ENCODE measurements at places on chromosomes 6 and 20.

DNA sequence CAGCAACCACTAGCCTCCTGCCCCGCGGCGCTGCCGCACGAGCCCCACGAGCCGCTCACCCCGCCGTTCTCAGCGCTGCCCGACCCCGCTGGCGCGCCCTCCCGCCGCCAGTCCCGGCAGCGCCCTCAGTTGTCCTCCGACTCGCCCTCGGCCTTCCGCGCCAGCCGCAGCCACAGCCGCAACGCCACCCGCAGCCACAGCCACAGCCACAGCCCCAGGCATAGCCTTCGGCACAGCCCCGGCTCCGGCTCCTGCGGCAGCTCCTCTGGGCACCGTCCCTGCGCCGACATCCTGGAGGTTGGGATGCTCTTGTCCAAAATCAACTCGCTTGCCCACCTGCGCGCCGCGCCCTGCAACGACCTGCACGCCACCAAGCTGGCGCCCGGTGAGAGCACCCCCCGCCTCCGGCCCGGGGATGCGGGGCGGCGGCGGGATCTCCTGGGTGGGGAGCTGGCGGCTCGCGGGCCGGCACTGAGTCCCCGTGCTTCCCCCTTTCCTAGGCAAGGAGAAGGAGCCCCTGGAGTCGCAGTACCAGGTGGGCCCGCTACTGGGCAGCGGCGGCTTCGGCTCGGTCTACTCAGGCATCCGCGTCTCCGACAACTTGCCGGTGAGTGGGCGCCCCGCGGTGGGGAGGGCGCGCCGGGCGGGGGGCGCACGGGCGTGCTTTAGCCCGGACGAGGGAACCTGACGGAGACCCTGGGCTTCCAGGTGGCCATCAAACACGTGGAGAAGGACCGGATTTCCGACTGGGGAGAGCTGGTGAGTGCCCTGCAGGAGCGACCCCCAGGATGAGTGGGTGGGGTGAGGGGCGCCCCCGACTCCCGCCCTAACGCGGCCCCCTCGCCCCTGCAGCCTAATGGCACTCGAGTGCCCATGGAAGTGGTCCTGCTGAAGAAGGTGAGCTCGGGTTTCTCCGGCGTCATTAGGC lies 585 bp downstream of the PIM1 start:
- peak; percentile 75 for DNase-seq

DNA sequence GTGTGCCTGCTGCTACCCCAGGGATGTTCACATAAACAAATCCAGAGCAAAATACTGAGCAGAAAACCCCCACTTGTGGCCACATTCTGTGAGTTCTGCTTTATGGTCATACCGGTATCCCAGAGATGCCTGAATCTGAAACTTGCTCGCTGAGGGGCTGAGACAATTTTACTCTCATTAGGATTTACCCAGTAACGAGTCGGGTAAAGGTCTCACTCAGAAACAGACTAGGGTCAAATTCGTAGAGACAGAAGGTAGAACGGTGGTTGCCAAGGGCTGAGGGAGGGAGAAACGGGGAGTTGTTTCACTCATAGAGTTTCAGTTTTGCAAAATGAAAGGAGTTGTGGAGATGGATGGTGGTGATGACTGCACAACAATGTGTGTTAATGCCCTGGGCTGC lies 45.4 kb upstream of the NKX2-2 start:
- DNase-seq, result no peak

DNA sequence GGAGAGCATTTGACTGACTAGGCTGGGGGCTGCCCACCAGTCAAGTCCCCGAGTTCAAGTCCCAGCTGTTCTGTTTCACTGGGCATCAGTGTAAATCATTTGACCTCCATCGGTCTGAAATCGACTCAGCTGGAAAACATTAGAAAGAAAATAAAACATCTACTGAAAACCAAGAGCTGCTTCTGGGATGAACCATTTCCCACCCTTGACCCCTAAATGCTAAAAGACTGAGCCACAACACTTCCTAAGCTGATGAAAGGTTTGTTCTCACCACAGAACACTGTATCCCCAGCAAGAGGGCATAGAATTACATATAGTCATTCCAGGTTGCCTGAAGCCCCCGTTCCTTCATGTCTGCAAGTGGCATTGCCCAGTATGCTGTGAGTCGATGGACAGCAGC lies 237.0 kb upstream of the TAB2 start:
- no peak for DNase-seq

GRCh38 chr6:142374965-142375733 lies 73.3 kb downstream of the ADGRG6 start:
- DNase-seq, result no peak

DNA sequence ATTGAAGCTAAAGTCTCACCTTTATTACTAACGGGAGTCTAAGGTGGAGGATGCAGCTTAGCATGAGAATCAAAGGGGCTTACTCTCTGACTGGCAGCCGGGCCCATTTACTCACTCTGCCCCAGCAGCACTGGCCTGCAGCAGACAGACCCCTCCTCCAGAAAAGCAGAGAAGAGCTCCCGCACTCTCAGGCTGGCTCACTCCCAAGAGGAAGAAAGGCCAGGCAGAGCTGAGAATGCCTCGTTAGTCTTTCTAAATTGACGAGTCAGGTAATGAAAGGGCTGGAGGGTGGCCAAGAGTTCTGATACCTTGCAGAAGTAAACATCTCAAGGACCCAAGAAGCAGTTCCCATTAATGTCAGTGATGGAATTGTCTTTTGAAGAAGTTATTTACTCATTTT lies 44.5 kb upstream of the IL20RA start:
- no peak for DNase-seq

DNA sequence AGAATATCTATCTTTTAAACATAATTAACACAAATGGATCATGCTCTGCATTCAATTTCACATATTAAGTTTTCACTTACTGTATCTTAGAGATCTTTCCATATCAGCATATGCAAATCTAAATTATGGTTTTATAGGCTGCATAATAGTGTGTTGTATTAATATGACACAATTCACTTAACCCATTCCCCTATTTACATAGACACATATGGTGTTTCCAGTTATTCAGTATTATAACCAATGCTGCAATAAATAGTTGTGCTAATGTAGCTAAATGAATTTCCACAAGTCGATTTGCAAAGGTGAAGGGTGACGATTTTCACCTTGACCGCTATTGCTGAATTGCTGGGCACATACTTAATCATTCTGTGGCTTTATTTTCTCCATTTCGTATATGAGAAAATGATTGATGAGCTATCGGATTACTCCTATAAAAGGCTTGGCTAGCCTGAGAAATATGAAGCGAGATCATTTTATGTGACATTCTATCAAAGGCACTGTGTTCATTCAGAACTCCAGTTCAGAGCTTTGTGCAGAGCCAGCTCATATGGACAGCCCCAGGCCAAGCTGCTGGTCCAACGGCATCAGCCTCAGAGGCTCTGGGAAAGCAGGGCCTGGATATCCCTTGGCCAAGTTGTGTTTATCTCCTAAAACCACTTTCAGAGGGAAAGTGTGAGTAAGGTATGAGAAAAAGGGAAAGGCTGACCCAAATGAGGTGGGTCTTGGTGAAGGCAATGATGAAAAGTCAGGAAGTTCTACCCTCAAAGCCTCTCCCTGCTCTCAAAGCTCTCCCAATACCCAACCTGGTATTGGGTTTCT lies 50.8 kb downstream of the GFOD1 start:
- no peak for DNase-seq

- DNase-seq, result no peak
Measured at GRCh38 chr6:29466241-29466640, 9.3 kb downstream of the OR2H1 start.

DNA sequence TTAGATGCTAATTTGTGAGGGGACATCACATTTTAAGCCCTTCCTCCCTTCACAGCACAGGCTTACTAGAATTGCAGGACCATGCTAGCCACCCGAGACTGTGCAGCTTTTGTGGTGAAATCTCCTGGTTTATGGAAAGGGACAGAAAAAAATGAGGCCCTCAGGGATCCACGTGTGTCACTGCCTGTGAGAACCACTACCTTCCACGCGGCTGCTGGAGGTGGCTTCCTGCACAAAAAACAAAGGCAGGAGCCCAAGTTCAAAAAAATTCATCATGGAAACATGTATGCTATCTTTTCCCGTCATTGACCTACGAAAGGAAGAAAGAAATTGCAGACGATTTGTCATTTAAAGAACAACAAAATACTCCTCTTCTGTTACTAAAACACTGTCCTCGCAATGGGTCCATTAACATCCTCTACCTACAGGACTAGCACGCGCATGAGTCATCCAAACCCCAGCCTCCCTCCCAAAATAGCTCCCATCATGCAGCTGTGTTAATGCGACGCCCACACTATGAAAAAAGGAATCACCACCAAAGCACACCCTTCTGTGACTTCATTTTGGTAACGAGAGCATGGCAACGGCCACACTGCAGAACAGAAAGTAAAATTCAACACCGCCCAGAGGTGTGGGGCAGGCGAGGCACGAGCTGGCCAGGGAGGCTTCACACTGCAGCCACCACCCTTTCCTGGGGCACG lies 45.7 kb downstream of the RAMACL start:
- no peak for DNase-seq

- no peak for DNase-seq
Measured at GRCh38 chr6:37074053-37074827, 68.8 kb downstream of the FGD2 start.

- DNase-seq, result no peak
Measured at GRCh38 chr6:140204154-140204553, 829.7 kb upstream of the CITED2 start.

GRCh38 chr6:47042275-47042791 lies at the start of gene ADGRF1:
Gene ADGRF1 (minus strand): TSS chr6:47042332. CDS start chr6:47029061, 13,271 bp downstream.
- DNase-seq, result no peak

GRCh38 chr6:89888871-89889270 lies 5.4 kb upstream of the GJA10 start:
- no peak for DNase-seq

- DNase-seq, result no peak
Measured at GRCh38 chr6:63502156-63502555, 70.1 kb upstream of the LOC128125822 start.

- DNase-seq, result no peak
Measured at GRCh38 chr6:119677384-119677783, 327.8 kb upstream of the MAN1A1 start.

GRCh38 chr6:2108700-2109306 lies 136.6 kb downstream of the GMDS start:
- no peak for DNase-seq

DNA sequence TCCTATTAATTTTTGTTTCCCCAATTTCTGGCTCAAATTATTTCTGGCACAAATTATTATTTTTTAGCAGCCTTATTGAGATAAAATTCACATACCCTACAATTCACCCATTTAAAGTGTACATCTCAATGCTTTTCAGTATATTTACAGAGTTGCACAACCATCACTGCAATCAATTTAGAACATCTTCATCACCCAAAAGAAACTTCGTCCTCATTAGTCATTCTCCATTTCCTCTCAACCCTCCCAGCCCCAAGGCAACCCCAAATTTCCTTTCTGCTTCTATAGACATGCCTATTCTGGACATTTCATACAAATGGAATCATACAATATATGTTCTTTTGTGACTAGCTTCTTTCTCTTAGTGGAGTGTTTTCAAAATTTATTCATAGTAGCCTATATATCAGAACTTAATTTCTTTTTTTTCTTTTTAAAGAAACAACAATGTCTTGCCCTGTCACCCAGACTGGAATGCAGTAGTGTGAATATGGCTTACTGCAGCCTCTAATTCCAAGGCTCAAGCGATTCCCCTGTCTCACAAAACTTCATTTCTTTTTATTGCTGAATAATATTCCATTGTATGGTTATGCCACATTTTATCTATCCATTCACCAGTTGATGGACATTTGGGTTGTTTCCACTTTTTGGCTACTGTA lies 84.5 kb downstream of the DNAH8 start:
- DNase-seq, result no peak

DNA sequence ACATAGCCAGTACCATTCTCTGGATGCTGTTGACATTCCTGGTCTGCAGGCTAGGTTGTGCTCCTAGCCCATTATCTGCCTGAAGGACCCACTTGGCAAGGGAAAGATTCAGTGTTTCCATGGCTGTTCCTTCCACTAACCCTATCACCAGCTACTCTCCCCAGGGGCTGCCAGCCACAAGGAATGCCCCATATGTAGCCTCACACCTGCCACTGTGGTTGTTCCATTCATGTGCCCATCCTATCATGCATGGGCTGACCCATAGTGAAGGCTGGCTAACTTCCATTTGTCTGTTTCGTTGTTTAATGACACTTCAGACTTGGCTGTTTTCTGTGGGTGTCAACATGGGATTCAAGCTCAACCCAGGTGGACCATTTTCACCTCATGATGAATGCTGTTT lies 25.6 kb upstream of the HLA-A start:
- no peak for DNase-seq

GRCh38 chr6:13139119-13139518 lies 189.2 kb downstream of the TBC1D7 start:
- DNase-seq, result no peak

GRCh38 chr6:38837101-38837500 lies 122.0 kb downstream of the DNAH8 start:
- no peak for DNase-seq

DNA sequence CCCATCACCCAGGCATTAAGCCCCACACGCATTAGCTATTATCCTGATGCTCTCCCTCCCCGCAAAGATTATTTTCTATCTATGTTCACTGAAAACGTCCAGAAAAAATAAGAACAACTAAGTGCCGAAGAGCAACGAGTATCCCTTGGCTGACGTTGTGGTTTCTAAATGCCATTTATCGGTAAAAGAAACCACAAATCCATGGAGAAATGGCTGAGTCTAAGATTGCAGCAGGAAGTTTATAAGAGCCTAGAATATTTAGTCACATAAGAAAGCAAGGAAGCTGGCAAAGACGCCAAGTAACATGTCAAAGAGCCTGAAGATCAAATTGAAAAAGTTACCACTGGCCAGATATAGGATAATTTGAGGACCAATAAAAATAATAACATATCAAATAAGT lies 18.1 kb upstream of the NOX3 start:
- no peak for DNase-seq

DNA sequence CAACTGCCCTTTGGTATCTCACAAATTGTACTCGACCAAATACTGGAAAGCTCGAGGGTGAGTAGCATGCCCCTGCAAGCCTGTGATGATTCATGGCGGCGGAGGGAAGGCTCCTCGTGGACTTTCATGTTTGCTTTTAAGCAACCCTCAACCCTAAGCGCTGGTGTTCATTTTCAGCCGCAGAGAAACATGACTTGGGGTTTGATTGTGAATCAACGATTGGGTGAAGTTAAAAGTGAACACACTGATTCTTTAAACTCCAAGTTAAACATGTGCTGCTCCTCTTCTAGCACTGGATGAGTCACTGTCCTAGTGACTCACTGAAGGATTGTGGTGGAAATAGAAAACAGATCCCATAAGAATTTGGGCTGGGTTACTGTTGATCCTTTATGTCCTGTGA lies 8.3 kb downstream of the CD109 start:
- DNase-seq, result no peak

- no peak for DNase-seq
Measured at GRCh38 chr6:16322666-16323312, 84.4 kb downstream of the GMPR start.

DNA sequence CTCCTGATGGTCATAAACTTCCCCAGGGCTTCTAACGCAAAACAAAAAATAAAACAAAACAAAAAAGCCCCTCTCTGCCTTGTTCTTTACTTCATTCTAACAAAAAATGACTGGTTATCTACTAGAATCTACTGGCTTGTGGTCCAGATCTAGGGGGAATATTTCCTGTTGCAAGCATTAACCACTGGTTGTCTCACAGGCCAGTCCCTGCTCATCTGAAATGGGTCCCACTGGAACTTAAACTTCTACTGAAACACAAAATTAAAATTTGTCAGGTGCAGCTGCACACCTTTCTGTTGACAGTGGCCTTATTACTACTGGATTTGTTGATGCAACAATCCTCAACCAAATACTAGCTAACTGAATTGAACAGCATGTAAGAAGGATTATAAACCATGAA lies 5.5 kb downstream of the SIRPG start:
- peak; percentile 2 for DNase-seq

GRCh38 chr20:42370075-42370474 lies 751.9 kb upstream of the CHD6 start:
- no peak for DNase-seq

GRCh38 chr6:72140795-72141194 lies 254.4 kb downstream of the RIMS1 start:
- DNase-seq, result no peak
